ENCODE measurements at places on chromosomes 3 and 15.

DNA sequence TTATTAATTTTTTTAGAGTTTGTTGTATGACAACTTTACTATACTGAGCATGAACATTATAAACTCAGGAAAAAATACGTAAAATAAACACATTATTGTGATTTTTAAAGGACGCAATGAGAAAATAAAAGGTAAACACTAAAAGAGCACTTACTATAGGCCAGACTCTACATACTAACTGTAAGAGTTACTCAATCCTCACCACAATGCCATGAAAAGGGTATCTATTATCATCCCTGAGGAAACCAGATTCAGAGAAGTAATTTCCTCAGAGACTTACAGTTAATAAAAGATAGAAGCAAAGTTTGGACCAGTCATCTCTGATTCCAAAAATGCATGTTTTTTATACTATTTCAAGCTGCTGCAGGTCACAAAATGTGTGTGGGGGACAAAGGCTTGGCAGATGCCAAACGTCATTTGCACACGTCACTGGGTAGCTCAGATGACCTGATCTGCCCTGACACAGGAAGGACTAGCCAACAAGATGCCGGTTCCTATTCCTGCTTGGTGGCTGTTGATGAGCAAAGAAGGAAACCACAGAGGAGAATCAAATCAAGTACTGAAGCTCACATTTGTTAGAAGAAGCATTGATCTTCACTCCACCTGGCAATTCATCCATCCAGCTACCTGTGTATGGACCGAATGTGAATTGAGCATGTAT is 42.3 kb downstream of the KLHL6 start:
- no peak for DNase-seq

- no peak for DNase-seq
Measured at GRCh38 chr15:85685356-85685755, 109.4 kb downstream of the KLHL25 start.

- DNase-seq: no peak
Measured at GRCh38 chr3:61591300-61591699, 29.9 kb downstream of the PTPRG start.

DNA sequence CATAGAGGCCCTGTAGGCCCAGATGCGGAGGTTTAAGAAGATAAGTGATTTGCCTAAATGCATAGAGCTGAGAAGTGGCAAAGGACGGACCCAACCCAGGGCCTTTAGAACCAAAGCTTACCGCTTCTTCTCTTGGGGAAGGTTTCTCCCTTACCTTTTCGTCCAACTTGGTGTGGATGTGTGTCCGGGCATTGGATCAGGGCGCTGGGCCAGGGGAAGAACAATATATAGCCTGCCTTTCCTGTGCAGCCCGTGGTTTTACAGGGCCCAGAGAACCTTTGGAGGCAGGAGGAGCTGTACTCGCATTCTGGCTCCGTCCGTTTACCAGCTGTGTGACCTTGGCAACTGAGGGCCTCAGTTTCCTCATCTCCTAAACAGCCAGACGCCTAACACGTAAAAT is 686 bp upstream of the P3H2 start:
- no peak for DNase-seq

DNA sequence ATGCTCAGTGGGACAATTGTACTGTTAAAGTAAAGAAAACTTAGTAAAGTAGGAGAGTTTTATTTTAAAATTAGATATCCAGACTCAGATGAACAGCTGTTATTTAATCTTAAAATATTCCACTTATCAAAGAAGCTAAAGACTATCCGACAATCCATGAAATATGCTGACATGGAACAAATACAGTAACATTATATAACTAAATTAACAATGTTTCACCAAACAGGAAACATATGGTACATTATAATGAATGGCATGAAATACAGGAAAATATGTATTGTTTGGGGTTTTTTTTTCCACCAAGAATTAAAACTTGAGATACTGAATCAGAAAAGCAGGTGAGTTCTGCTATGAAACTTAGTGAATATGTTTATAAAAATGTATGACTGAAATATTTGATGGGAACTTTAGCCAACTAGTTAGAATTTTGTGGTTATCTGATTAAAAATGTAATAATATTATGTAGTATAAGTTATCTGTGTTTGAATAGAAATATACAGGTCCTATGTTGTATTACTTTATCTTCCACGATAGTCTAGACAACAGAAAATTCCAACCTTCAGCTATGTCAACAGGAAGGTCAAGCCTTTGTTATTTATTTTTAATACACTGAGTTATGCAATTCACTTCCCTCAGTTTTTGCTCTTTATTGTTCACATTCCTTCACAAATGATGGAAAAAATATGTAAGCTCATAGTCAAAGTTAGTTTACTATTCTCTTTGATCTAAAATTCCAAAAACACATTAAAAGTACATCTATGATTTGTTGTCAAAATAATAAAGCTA is 72.7 kb downstream of the UACA start:
- DNase-seq: no peak

GRCh38 chr3:32292085-32292796 is 53.8 kb downstream of the CMTM8 start:
- no peak for DNase-seq

GRCh38 chr3:112539825-112540650 is 21.7 kb downstream of the ATG3 start:
- no peak for DNase-seq

GRCh38 chr3:175200391-175201095 is 341.4 kb downstream of the NAALADL2 start:
- DNase-seq: no peak

DNA sequence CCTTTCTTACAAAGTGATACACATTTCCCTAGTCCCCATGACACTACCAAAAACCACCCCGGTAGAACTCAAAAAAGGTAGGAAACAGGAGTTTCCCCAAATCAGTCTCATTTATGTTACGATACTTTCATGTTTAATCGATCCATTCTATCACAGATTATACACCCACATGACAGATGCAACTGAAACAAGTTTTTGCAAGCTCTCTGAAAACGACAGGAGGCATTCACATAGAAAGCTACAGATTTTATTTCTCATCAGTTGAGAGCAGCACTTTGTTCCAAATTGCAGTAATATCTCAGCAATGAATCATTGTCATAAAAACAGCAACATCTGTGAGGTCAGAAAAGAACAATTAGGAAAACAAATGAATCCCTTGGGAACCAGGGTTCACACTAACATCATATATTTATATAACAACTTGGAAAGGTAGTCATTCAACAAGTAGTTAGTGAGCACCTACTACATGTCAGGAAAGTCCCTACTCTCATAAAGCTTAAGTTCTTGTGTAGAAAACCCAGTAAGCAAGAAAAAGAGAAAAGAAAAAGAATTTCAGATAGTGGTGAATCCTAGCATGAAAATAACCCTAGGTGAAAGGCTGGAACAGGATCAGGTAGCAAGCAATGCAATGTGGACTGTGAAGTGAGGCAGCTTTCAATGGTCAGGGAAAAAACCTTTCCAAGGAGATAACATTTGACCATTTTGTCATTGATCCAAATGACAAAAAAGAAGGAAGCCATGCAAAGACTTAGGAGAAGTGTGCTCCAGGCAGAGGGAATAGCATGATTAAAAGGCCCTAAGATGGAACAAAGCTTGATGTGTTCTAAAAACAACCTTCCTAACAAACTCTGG is 8.3 kb downstream of the PLD1 start:
- DNase-seq: no peak

GRCh38 chr3:72350761-72351505 is 497.3 kb downstream of the SHQ1 start:
- DNase-seq: no peak

DNA sequence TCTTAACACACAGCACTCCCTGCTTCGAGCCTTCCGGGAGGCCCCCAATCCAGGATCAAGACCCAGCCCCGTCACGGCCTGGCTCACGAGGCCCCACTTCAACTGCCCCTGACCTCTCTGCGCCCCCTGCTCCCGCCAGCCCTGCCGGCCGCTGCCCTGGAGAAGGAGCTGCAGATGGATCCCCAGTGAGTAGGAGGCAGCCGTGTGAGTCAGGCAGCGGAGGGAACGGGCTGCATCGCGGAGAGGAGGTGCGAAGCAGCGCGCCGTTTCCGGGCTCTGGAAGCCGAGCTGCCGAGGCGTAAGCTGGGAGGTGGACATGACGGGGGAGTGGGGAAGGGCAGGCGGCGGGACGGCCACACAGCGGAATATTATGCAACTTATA is 133.4 kb downstream of the TPRA1 start:
- no peak for DNase-seq

DNA sequence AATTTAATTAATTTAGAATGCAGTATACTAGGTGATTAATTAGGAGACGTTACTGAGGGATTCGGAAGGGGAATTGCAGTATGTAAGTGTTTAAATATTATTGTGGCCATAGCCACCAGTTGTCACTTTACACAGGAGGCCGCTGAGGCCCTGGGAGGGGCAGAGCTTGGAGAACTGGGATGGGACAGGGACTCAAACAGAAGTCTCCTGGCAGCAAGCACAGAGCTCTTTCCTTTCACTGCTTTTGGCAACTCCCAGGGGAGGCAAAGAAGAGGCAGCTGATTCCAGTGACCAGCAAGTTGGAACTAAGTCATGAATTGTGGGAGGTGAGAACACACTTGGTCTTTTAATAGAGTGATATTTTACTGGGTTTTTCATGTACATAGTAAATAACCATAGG is 248.6 kb downstream of the RPLP1 start:
- no peak for DNase-seq

DNA sequence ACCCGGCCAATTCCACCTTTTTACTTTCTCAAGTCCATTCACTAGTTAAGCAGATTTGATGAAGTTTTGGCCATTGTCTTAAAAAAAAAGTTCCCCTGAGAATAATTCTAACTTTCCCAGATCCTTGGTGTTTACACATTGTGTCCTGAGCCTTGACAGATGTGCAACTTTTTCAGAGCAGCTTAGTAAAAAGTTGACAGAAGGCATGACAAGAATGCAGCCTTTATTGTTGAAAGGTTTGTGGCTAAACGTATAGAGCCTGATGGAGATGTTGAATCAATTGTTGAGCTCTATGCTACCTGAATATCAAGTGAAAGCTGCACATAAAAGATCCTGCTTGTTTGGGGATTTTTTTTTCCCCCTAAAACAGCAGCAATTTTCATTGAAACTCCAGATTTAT is 75.3 kb upstream of the CMTM7 start:
- no peak for DNase-seq

DNA sequence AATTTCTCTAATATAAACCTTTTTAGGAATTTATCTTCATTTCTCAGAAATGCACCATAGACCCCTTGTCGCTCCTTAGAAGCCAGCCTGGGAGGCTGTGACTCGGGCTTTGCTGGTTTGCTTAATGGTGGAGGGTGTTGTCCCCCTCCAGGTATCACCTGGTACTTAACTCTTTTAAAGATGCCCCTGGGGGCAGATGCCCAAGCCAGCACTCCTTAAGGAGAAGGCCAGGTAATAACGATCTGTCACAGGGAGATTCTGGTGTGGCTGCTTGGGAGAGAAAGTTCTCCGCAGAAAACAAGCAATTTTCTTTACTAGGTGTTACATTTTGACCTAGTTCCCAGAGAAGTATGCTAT is 22.3 kb downstream of the EHD4 start:
- DNase-seq: no peak

- no peak for DNase-seq
Measured at GRCh38 chr3:12370758-12371157, 81.9 kb downstream of the PPARG start.

DNA sequence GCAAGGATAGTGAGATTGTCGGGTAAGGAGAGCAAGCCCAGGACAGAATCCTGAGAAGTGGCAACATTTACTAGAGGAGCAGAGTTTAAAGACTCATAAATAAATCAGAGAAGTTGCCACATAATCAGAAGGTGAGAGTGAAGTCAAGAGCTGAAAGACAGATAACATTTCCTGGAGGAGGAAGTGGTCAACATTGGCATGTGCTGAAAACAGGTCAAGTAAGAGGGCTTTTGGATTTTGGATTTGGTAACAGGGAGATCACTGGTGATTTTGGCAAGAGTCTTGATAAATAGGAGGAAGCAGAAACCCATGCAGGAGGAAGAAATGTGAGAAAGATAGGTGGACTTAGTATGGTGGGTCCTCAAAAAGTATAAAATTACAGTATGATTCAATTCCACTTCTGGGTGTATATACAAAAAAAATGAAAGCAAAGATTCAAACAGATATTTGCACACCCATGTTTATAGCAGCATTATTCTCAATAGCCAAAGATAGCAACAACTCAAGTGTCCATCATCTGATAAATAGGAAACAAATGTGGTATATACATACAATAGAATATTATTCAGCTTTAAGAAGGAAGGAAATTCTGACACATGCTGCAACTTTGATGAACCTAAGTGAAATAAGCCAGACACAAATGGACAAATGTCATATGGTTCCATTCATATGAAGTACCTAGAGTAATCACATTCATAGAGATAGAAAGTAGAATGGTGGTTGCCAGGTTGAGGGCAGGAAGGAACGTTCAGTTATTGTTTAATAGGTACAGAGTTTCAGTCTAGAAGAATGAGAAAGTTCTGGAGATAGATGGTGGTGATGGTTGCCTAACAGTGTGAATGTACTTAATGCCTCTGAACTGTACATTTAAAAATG is 27.3 kb upstream of the MBNL1 start:
- DNase-seq: no peak

- no peak for DNase-seq
Measured at GRCh38 chr3:89392991-89393390, 285.6 kb downstream of the EPHA3 start.

GRCh38 chr3:65006300-65006739 is 318.5 kb upstream of the ADAMTS9 start:
- DNase-seq: no peak

Measured in stimulated activated naive B cell treated with anti-CD40 and anti-IgM and Interleukin-4, amounts not matched to agents 10 μg/mL and 1 μg/mL and 100 μg/mL, for 72 hours (primary cell).